ENCODE measurements at places on chromosomes 6 and 20.

DNA sequence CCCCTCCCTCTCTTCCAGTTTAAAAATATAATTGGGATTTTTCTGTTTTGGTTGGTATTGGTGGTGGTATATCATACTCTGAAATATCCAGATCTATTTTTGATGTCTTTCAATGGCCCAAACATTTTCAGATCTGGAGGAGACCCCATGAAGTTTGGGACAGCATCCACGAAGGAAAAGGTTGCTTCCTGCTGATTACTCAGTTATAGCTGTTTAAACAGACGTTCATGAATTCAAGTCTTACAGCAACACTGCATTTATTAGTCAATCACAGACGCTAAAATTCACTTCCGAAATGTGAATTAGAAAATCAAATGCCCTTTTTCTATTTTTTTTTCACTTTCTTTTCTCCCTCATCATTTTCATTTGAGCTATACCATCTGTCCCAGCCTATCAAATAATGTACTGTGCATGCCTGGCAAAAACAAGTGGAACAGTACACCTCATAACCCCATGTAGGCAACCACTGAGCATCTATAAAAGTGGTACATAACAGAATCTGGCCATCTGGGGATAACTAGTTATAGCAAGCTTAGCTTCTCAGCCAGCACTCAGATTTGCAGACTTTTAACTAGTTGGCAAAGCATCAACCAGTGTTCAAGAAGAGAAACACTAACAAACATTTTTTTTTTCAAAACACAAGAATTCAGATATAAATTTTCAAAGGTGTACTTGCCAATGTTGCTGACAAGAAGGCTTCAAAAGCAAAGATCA, 124.5 kb downstream of the HIVEP2 start:
- no peak for DNase-seq

GRCh38 chr6:99093456-99094190, 145.9 kb upstream of the FBXL4 start:
- no peak for DNase-seq

DNA sequence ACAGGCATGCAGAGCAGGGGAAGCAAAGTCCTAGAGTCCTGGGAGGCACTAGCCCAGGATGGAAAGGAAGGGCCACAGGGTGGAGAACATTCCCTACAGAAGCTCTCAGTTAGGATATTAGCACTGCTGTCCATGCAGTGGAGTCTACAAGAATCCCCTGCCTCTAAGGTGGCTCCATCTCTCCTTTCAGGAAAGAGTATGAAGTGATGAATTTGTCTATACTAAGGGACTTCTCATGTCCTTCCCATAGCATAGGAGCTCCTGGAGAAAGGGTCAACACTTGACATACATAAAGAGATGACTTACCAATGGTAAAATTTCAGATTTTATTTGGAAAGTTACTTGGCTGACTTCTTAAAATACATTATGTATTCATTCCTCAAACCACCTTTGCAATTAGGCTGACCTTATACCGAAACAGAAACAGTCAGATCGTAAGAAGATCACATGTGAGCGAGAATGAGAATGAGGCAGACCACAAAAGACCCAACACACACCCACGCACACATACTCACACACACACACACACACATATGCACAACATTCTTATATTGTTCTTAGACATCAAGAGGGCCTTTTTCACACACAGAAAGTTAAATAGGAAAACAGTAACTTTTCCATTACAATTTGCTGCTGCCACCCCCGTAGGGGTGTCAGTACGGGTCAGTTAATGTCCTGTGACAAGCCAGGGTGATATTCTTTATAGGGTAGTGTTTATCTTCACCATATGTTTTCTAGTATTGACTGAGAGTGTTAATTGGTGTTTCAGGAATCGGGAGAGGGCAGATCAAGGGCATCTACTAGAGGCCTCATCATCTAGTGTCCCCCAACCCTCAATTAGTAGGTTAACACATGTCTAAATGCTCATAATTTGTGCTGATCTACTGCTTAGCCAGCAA, 159.4 kb downstream of the FAXC start:
- DNase-seq: no peak

DNA sequence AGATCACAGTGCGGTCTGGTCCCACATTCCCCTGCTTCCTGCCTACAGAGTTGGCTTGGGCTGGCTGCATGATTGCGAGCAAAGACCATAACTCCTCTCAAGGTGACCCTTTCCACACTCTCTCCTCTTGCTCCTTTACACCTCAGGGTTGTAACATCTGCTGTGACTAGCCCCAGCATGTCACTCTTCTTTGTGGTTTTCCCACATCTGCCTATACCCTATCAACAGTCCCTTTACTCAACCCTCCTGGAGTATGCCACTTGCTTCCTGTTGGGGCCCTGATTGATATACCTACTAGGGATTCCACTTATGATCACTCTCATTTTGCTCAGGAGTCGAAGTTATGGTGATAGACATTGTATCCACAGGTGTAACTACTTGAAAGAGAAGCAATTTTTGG, 58.9 kb upstream of the SGK1 start:
- DNase-seq: no peak

DNA sequence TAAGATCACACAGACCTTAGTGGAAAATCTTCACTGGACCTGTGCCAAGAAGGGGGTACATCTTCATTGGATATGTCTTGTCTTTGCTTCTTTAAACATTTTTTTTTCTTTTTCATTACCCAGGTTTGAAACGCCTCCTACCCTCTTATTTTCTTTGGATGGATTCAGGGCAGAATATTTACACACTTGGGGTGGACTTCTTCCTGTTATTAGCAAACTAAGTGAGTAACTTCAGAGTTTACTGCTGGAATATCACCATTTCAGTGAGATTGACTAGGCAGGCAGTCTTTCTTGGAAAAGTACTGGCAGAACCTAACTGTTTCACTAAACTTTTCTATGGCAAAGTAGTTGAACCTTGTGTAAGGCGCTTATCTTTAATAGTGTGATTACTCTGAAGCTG, 47.0 kb downstream of the ENPP1 start:
- no peak for DNase-seq

- DNase-seq: no peak
Observed at GRCh38 chr6:71190809-71191208, 97.8 kb upstream of the OGFRL1 start.

- DNase-seq: peak; percentile 26
Observed at GRCh38 chr6:158283304-158283980, 28.8 kb upstream of the TULP4 start.

GRCh38 chr6:169813969-169814368, 62.5 kb downstream of the ERMARD start:
- DNase-seq: no peak

DNA sequence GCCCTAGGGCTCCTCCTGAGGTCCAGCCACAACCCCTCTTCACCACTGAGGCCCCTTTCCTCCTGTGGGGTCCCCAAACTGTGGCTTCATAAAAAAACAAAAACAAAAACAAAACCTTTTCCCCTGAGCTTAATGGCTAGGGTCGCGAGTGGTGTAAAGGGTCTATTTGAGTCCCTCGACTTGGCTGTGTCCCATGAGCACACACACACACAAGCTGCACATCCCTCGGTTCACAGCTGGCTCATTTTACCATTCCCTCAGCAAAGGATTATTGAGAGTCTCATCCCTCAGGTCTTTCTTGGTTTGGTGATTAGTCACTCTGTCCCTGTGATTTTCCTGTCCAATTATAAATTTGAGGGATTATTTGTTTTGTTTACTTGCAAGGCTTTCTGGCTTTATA, 206.1 kb upstream of the SASH1 start:
- no peak for DNase-seq

GRCh38 chr6:85771925-85772430, 129.3 kb upstream of the SYNCRIP start:
- DNase-seq: no peak

- DNase-seq: no peak
Observed at GRCh38 chr20:26243731-26244130, 547.1 kb upstream of the ZNF337 start.

GRCh38 chr20:33944914-33945313, 48.8 kb upstream of the RALY start:
- DNase-seq: no peak

DNA sequence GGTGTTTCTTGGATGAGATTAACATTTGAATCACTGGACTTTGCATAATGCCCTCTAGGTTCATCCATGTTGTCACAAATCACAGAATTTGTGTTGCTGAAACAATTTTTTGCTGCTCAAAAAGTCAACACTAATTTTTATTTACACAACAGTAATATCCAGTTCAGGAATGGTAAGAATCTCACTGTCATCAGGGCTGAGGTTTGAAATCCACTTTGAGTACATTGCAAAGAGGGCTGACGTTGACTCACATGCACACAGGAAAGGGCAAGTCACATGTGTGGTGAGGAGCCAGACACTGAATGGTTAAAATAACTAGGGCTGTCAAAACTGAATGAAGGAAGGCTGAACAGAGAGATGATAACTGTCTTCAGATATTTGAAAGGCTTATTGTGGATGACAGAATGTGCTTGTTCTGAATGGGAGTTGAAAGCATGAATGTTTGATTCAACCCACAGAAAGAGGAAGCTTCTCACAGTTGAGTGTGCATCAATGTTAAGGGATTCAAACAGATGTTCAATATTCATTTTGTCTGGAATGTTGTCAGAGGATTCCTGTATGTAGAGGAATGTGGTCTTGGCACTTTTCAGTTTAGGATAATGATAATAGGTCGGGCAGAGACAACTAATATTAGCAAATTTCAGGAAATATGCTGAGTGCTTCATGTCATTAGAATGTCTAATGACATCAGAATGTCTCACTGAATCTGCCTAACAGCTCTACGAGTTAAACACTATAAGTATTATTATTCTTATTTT, 3.6 kb upstream of the ADGRG6 start:
- DNase-seq: no peak

GRCh38 chr20:62022575-62023139, 43.0 kb downstream of the TAF4 start:
- DNase-seq: no peak

DNA sequence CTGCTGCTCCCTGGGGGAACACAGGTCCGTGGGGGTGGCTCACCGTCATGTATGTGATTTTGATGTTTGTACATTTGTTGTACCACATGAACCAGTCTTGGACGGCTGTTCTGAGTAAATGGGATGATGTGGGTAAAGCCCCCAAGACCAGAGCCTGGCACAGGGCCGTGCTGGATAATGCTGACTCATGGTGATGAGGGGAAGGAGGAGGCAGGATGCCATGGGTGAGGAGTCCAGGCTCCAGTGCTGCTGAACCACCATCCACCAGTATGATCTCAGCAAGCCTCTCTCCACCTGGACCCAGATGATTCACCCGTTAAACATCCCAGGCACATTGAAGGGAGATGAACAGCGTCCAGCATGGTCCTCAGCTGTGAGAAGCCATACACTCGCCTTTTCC, 9.6 kb upstream of the APCDD1L start:
- DNase-seq: no peak

DNA sequence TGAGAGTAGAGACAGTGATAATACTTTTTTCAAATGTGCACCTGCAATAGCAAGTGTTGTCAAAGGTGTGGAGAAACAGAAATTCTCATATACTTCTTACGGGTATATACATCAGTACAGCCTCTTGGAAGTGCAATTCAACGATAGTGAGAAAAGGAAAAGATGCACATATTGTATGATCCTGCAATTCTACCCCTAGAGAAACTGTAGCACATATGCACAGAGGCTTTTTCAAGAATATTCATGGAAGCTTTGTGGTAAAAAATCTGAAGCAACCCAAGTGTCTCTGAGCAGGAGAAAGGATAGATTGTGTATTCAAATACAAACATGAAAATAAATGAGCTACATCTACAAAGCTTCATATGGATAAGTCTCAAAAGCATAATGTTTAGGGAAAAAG, 94.7 kb upstream of the PREP start:
- DNase-seq: no peak

DNA sequence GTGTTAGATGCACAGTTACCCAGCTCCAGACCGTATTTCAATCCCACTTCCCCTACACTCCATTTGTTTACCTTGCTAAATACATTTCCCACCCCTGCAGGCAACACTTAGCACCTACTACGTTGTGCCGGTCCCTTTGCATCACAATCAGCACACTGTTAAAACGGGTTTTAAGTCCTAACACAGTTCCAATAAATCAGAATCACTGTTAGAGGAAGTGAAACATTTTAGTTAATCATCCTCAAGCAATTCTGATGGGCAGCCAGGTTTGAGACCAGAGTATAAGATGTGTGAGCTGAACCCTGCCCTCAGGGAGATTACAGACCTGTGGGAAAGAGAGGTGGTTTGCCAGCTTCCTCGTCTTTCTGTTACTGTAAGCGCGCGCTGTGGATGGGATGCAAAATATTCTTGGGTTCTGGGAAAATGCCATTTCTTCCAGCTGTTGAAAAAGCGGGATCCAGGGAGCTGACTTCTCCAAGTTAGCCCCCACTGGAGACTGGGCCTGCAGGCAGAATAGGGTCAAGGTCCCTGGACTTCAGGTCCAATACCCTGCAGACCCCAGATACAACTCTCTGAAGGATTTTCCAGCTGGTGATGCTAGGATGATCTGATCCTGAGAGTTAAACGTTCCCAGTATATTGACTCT, 3.1 kb downstream of the ZCCHC3 start:
- no peak for DNase-seq

DNA sequence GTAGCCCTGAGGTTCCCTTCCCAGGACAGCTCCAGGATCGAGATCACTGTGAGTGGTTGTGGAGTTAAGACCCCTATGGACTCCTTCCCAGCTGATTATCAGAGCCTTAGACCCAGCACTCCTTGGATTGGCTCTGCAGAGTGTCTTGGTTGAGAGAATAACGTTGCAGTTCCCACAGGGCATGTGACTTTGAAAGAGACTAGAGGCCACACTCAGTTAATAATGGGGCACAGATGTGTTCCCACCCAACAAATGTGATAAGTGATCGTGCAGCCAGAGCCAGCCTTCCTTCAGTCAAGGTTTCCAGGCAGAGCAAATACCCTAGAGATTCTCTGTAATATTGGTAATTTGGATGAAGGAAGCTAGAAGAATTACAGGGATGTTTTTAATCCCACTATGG, 5.2 kb upstream of the BTN2A2 start:
- DNase-seq: no peak
